Cerebellar cortex (tissue), 1 donor: ENCODE measurements at places on chromosomes 1 and 21.
A peak's percentile ranks its signal among the peaks of the same experiment; 100 is the strongest.

DNA sequence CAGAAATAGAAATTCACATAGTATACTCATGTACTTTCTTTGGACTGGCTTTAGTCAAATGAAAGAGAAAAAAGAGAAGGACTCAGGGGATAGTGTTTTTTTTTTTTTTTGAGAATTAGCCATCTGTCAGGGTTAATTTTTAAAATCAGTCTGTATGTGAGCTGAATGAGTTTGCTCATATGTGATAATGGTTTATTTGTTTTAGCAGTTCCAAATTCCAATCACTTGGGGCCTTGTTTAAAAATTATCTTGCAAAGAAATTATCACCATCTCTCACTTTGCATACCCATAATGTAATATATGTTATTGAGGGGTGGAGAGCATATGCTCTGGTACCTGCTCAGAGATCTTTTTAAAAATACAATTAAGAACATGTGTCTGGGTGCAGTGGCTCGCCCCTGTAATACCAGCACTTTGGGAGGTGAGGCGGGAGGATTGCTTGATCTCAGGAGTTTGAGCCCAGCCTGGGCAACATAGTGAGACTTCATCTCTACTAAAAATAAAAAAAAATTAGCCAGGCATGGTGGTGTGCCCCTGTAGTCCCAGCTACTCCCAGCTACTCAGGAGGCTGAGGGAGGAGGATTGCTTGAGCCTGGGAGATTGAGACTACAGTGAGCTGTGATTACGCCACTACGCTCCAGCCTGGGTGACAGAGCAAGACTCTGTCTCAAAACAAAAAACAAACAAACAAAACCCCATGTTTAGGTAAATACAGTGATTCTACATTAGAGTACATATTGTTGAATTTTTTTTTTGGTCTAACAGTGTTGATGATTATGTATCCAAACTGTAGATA lies 19.7 kb downstream of the GNAI3 start:
- DNase-seq, result peak; percentile 10

- DNase-seq, result no peak
Observed at GRCh38 chr1:56403321-56403720, 176.0 kb downstream of the PLPP3 start.

GRCh38 chr1:165353731-165354671 lies 2.5 kb downstream of the LMX1A start:
- no peak for DNase-seq

DNA sequence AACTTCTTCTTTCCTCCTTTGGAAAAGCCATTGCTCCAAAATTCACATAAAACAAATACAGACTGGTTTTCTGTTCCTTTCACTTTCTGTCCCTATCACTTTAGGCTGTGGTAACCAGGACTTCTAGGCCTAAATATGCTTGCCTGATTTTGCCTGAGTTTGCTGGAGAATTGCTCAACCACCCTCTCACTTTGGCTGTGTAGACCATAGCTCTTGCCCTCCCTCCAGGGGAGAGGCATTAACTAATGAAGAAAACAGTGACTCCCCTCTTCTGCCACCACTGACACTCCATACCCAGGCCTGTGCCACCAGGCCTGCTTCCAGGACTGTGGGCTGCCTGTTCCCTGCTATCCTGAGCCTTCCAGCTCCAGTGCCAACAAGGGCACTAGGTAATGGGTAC lies 163.5 kb downstream of the TOMM20 start:
- no peak for DNase-seq

DNA sequence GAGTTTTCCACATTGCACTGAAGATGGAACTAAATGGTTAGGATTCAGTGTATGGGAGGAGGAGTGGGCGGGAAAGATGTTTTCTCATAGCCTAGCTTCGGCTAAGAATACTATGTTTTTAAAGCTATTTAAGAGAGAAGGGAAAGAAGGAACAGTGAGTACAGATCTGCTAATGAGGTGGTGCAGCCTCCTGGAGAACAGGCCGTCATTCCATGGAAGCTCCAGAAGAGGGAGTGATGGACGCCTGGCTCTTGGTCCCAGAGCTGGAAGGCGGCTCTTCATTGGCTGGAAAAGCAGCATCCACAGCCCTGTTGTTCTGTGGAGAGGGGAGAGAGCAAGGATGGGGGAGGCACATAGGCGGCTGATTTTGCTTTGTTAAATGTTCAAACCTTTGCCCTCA lies 6.9 kb downstream of the CAMK1G start:
- DNase-seq, result no peak

DNA sequence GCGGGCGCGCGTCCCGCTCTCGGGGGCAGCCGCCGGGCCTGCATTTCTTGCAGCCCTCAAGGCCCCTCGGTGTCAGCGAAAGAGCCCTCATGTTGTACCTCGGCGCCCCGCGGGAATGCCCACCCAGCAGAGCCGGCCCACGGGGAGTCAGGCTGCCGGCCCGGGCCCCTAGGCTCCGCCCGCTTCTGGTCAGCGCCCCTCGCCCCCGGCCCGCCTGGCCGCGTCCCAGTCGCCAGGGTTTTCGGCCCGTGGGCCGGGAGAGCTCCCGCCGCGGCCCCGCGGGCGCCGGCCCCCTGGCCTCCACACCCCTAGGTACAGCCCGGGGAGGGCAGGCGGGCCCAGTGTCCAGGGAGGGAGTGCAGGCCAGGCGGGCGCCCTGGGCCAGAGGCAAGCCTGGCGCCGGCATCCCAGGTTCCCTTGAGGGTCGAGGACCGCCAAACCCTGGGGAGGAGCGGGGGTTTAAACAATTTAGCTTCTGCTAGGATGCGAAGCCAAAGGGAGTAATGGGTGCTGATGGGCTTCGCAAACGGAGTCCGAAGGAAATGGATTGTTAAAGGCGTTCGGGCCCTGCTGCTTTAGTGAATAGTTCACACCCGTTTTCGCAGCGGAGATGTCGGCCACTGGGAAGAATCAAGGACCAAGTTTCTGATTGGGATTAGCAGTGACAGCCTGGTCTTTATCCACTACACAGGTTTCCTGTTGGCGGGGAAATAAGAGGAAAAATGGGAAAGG lies 486 bp upstream of the KCNA3 start:
- peak; percentile 58 for DNase-seq

- no peak for DNase-seq
Observed at GRCh38 chr1:198245379-198245778, 88.6 kb downstream of the NEK7 start.

- DNase-seq, result no peak
Observed at GRCh38 chr1:59229138-59229537, 67.8 kb upstream of the FGGY start.

- DNase-seq, result no peak
Observed at GRCh38 chr1:44261962-44262361, 48.7 kb downstream of the DMAP1 start.

GRCh38 chr1:111943846-111944749 lies 45.4 kb downstream of the KCND3 start:
- peak; percentile 88 for DNase-seq

DNA sequence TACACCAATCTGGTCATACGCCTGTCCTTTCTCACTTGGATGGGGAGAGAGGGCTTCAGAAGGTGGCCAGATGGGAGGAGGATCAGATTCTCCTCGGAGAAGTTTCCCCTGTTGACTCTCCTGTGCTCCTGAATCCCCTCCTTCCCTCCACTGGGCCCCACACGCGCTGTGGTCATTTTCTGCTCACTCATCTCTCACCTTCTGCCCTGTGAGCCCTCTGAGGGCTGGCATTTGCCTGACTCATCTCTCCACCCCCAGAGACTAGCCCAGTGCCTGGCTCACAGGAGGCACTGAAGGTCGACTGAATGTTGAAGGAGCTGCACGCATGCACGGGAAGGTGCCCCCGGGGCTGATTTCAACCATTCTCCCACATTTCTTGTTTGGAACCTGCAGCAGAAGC lies 14.2 kb downstream of the ABCA4 start:
- DNase-seq, result no peak

GRCh38 chr1:236063919-236064673 lies 794 bp downstream of the NID1 start:
- peak; percentile 52 for DNase-seq

DNA sequence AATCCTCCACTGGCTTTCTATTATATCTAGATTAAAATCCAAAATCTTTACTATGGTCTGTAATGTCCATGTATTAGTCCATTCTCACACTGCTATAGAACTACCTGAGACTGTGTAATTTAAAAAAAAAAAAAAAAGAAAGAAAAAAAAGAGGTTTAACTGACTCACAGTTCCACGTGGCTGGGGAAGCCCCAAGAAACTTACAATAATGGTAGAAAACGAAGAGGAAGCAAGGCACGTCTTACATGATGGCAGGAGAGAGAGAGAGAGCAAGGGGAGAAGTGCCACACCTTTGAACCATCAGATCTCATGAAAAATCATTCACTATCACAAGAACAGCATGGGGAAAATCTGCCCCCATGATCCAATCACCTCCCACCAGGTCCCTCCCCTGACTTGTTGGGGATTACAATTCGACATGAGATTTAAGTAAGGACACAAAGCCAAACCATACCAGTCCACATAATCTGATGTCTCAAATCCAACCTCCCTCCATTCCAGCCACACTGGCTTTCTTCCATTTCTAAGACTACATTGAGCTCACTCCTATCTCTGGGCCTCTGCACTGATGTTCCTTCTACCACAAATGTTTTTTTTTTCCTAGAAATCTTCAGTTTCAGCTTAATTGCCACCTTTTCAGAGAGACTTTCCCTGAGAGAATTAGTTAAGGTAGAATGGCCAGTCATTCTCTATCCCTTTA lies 92.4 kb downstream of the EIF4G3 start:
- no peak for DNase-seq

DNA sequence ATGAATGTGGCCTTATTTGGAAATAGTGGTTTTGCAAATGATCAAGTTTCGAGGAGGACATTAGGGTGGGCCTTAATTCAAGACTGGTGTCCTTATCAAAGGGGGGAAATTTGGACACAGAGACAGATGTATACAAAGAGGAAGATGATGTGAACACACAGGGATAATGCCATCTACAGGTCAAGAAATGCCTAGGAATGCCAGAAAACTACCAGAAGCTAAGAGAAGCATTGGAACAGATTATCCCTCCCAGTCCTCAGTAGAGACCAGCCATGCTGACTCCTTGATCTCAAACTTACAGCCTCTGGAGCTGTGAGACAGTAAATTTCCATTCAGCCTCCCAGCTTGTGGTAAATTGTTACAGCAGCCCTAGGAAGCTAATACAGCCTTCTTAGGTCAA lies 151.4 kb downstream of the PTGER3 start:
- DNase-seq, result no peak

DNA sequence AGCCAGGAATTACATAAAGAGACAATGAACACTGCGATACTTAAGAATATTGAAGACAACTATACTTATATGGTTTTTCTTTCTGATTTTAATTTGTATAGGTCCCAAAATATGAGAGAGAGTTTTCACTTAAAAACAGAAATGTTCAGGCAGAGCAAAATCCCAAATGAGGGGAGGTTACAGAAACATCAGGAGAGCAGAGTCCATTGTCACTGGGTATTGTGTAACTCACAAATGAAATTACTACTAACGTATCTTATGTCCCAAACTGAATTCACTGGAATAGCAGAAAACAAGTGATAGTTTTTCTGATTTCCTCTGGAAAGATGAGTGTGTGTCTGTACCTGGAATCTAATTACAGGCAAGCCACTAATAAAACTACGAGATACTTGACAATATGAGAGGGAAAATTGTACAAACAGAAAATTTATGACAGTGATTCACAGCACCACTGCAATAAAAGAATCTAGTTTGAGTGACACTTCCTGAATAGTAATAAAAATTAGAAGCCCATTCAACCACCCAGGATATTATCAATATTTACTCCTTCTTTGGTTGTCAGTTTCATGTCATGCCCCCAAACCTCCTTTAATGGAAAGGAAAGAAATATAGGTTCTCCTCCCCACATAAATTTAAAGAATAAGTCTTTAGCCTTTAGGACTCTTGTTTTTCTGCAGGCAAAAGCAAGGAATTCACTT lies 522.6 kb downstream of the ADGRL2 start:
- no peak for DNase-seq

DNA sequence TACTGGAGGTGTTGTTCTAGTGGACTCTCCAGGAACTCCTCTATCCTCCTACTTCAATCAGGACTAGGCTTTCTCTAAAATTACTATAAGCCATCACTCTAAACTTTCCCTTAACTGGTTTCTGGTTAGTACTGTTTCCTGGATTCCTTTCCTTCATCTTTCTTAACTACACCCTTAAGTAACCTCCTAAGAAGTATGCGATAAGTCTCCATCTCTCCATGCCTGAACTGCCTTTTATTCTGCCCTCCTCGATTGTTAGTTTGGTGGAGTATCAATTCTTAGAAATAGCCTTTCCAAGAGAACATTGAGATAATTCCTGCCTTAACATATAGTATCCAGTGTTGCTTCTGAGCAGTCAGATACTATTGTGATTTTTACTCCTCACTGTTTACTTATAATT lies 162.9 kb upstream of the PDE4B start:
- no peak for DNase-seq

- DNase-seq, result no peak
Observed at GRCh38 chr1:97680894-97681293, 239.9 kb downstream of the DPYD start.

GRCh38 chr1:173451981-173452380 lies 25.2 kb upstream of the PRDX6 start:
- DNase-seq, result peak; percentile 97

- no peak for DNase-seq
Observed at GRCh38 chr1:232029315-232029714, 402.7 kb downstream of the DISC1 start.

DNA sequence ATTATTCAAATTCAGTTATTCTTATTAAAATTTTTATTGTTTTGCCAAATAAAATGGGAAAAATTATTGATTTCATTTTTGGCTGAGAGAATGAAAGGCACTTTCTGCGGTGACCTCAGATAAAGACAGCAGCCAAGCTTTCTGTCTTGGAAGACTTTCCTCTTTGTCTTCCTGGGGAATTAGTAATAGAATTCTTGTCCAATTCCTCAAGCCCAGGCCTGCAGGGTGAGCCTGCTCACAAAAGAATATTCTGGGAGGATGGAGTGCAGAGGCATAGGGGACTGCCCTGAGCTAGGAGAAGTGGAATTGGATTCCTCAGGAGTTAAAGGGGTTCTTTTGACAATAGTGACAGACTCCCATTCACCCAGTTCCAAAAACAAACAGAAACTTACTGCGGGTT lies 614.5 kb upstream of the ADGRL2 start:
- DNase-seq, result no peak

- DNase-seq, result no peak
Observed at GRCh38 chr1:157287462-157287861, 149.3 kb upstream of the ETV3 start.

DNA sequence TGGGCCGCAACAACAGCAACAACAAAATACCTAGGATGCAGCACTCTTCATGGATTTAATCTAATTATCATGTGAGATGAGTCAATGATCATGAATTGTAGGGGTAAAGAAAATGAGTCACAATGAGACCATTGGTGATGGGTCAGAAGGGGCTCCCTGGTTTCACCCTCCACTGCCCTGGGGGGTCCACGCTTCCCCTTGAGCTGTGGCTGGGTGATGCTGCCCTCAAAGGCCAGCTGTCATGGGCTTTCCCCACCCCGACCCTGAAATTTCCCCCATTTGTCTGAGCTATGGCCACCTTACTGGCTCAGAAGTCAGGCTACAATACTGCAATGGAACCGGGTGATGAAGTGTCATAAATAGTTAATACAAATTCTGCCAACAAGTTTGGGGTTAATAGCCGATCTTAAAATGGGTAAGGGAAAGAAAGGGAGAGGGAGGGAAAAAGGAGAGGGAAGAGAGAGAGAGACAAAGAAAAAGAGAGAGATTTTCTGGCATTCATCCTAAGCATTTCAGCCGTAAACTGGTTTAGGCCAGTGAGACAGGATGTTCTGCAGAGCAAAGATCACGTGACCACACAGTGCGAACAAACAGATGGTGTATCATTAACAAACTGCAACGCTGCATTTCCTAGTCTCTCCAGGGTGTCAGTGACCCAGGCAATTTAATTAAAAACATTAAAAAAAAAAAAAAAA lies 143.4 kb upstream of the ERRFI1 start:
- peak; percentile 97 for DNase-seq

GRCh38 chr1:236030534-236030933 lies 34.4 kb downstream of the NID1 start:
- DNase-seq, result no peak
